Activated B cell treated with CpG ODN at 0.5 μM for 24 hours (primary cell): ENCODE measurements at places on chromosomes 2 and 18. TPM values are rescaled to one million over a fixed set of nuclear protein-coding genes. Genes with fewer than 3 reads are reported as not detected.

Gene CRACDL
- total RNA-seq, result not detected in 2 replicates

Gene MEP1B
- 0.09 TPM in 1 of 2 replicates, not detected in the other for total RNA-seq

Gene ERFE
- total RNA-seq, result not detected in 2 replicates

Gene CROCC2
- not detected in 2 replicates for total RNA-seq

Gene TOGARAM2
- total RNA-seq, result 0.22 TPM in 1 of 2 replicates, not detected in the other

Gene MAPRE3
- total RNA-seq, result 4.6 and 6.3 TPM in 2 replicates

Gene ASXL2
- total RNA-seq, result 38.4 and 41.9 TPM in 2 replicates

Gene MARS2
- 14.6 and 15.4 TPM in 2 replicates for total RNA-seq

Gene RGPD3
- total RNA-seq, result 0.27 and 0.35 TPM in 2 replicates

Gene ZAP70
- 2.8 and 4.8 TPM in 2 replicates for total RNA-seq

Gene RBBP8
- 29.1 and 29.3 TPM in 2 replicates for total RNA-seq

Gene UGT1A6
- not detected in 2 replicates for total RNA-seq

Gene FAM124B
- total RNA-seq, result 0.29 TPM in 1 of 2 replicates, not detected in the other

Gene SLC16A14
- 2.9 and 3.7 TPM in 2 replicates for total RNA-seq

Gene EVA1A
- not detected in 2 replicates for total RNA-seq

Gene C2orf42
- 28.4 and 34.8 TPM in 2 replicates for total RNA-seq

- H3K36me3 ChIP-seq, result no peaks in the 10 kb centered on the region
- H3K27me3 ChIP-seq, result peaks cover 24% of the 10 kb centered on the region
- H3K4me3 ChIP-seq, result no peak overlapping the region
Measured at GRCh38 chr2:216394881-216395280, 17.4 kb upstream of the SMARCAL1 start.

- H3K4me3 ChIP-seq, result no peak overlapping the region
- no peaks in the 10 kb centered on the region for H3K27me3 ChIP-seq
- no peak overlapping the region for H3K27ac ChIP-seq
Measured at GRCh38 chr2:173226899-173227698, 127.6 kb upstream of the CDCA7 start.

DNA sequence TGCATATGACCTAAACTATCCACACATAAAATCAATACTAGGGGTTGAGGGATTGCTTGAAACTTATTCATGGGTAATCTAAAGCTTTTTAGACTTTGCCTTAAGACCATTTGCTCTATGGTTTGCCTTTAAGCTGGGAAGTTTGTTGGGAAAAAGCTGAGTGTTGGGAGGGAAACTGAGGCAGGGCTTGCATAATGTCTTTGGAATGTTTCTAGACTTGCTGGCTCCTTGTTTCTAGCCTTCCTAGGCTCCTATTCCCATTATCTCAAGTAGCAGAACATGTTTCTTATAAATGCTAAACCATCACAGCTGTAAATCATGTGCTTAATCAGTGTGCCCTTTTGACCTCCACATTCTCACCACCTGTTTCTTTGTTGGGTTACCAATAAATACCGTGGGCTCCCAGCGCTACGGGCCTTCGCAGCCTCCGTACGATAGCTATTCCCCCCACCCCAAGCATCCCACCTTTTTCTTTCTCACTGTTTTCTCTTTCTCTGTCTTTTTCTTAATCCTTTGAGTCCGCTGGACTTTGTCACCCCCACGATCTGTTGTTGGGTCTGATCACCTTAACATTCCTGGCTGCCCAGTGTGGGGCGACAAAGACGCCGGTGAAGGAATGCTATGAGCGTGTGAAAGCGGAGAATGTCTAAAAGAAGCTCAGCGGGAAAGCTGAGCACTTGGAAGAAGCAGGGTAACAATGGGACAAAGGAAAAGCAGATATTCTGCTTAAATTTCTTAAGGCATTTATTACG, 49.4 kb upstream of the CWC22 start:
- no peak overlapping the region for H3K4me3 ChIP-seq
- no peaks in the 10 kb centered on the region for H3K36me3 ChIP-seq
- no peaks in the 10 kb centered on the region for H3K4me1 ChIP-seq
- H3K27ac ChIP-seq, result no peak overlapping the region
- DNase-seq, result no peak

DNA sequence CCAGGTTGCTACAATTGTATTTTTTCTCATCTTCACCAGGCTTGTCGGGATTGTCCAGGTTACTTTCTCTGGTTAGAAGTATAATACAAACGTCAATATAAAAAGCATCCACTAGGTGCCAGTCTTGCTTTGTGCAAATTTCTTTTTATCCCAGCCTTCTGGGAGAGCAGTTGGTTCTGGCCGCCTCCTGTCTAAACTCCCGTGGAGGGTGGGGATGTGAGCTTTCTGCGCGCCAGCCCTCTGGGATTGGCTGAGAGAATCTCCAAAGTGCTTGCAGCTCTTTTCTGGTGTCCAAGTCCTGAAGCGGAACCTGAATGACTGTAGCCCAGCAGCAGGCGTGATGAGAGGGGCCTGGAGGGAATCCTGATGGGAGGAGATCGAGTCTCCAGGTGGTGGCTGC, 22.4 kb upstream of the TOGARAM2 start:
- DNase-seq, result no peak
- no peaks in the 10 kb centered on the region for H3K4me1 ChIP-seq
- H3K27ac ChIP-seq, result no peak overlapping the region
- no peak overlapping the region for H3K4me3 ChIP-seq
- no peaks in the 10 kb centered on the region for H3K36me3 ChIP-seq
- peaks cover 5% of the 10 kb centered on the region for H3K27me3 ChIP-seq

DNA sequence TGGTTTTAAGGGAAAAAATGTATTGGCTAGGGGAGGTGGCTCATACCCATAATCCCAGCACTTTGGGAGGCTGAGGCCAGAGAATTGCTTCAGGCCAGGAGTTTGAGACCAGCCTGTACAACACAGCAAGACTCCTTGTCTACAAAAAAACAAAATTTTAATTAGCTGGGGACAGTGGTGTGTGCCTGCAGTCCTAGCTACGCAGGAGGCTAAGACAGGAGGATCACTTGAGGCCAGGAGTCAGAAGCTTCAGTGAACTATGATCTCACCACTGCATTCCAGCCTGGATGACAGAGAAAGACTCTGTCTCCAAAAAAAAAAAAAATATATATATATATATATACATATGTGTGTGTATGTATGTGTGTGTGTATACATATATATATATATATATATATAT, 18.5 kb downstream of the CCDC88A start:
- H3K27me3 ChIP-seq, result no peaks in the 10 kb centered on the region
- peaks cover 5% of the 10 kb centered on the region for H3K36me3 ChIP-seq
- no peak for DNase-seq
- H3K4me1 ChIP-seq, result no peaks in the 10 kb centered on the region
- H3K4me3 ChIP-seq, result no peak overlapping the region

DNA sequence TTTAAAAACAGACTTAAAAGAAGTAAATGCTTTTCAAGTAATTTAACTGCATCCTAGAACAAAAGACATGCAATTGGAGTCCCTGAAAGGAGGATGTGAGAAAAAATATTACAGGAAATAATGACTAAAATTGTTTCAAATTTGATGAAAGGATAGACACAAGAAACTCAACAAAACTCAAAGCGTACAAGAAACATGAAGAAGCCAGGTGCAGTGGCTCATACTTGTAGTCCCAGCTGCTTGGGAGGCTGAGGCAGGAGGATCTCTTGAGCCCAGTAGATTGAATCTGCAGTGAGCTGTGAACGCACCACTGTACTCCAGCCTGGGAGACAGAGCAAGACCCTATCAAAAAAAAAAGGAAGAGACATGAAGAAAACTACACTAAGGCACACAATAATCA, 118.1 kb upstream of the SLC39A10 start:
- no peak overlapping the region for H3K4me3 ChIP-seq
- no peaks in the 10 kb centered on the region for H3K36me3 ChIP-seq
- H3K4me1 ChIP-seq, result peaks cover 60% of the 10 kb centered on the region
- DNase-seq, result no peak
- no peaks in the 10 kb centered on the region for H3K27me3 ChIP-seq

DNA sequence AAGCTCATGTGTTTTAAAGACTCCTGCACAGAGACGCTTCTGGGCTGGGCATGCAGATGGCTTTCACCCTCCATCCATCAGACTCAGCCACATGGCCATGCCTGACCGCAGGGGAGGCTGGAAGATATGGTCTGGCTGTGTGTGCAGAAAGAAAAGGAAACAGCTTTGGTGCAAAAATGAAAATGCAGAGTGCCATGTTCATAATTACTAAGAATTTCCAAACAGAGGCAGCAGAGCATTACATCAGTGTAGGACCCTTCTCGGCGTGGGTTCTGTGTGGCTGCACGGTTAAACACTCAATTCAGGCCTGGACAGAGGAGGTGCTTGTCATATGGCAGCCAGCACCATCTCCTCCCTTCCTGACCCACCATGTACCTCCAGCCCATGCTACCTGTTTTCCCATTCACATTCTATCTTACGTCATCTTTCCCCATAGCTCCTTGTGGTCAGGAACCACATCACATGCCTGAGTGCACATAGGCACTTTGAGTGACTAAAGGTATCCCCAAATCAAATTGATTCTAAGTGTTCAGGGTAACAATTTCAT, 200.3 kb upstream of the ID2 start:
- H3K27ac ChIP-seq, result no peak overlapping the region
- no peak for DNase-seq
- peaks cover 46% of the 10 kb centered on the region for H3K4me1 ChIP-seq
- peaks cover 70% of the 10 kb centered on the region for H3K27me3 ChIP-seq
- peak overlapping the region; percentile 21 for H3K4me3 ChIP-seq
- H3K36me3 ChIP-seq, result no peaks in the 10 kb centered on the region

DNA sequence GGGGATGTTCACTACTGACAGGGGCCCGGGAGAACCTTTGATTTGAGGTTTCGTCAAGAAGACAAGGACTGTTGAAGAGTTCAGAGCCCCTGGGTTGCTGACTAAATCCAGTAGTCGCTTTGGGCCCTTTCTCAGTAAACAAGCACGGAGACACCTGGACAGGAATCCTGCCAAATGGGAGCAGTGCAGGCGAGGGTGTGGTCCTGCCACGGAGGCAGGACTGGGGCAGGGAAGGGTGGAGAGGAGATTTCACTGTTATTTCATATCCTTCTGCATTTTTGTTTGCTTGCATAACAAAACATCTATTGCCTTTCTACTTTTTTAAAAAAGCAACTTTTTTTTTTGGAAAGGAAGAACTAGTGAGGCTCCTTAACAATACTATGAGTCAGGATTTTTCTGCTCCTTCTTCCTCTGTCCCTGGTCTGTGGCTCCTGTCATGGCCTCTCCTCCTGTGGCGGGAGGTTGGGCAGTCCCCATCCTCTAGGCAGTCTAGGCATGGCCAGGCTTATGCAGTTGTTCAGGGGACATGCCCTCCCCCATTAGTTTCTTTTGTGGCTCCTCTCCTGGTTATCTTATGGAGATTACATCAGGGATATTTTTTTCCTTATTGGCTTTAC, 57.7 kb downstream of the ARHGEF4 start:
- H3K27ac ChIP-seq, result no peak overlapping the region
- no peak for DNase-seq
- H3K27me3 ChIP-seq, result peaks cover 16% of the 10 kb centered on the region

GRCh38 chr18:43175257-43175656, 59.8 kb upstream of the RIT2 start:
- no peaks in the 10 kb centered on the region for H3K4me1 ChIP-seq
- H3K4me3 ChIP-seq, result no peak overlapping the region
- H3K27me3 ChIP-seq, result no peaks in the 10 kb centered on the region
- H3K27ac ChIP-seq, result no peak overlapping the region

DNA sequence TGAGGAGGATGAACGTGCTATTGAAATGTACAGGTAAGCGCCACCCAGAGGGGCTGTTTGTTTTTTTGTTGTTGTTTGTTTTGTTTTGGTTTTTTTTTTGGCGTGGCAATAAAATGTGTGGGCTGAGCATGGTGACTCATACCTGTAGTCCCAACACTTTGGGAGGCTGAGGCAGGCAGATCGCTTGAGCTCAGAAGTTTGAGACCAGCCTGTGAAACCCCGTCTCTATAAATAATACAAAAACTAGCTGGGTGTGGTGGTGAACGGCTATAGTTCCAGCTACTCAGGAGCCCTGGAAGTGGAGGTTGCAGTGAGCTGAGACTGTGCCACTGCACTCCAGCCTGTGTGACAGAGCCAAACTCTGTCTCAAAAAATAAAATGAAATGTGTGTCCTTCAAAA, 6.2 kb downstream of the PDCL3 start:
- H3K27me3 ChIP-seq, result no peaks in the 10 kb centered on the region
- no peak overlapping the region for H3K4me3 ChIP-seq
- no peak for DNase-seq
- H3K4me1 ChIP-seq, result peaks cover 6% of the 10 kb centered on the region
- H3K36me3 ChIP-seq, result peaks cover 71% of the 10 kb centered on the region
- H3K27ac ChIP-seq, result no peak overlapping the region

DNA sequence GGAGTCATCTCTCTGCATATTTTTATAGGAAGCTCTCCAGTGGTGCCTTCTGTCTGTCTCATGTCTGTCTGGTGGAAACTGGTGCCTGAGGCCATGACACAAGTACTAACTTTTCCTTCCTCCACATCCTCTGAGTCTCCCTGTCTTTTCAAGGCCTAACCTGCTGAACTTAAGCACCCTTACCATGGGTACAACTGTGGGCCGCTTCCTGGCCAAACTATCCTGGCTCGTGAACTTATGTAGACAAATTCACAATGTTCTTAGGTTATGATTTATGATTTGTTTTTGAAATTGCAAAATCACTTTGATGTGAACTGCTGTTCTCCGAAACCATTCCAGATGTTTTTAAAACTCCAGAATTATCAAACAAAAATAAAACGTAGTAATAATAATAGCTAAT, 804.5 kb upstream of the POU3F3 start:
- no peak overlapping the region for H3K4me3 ChIP-seq
- no peaks in the 10 kb centered on the region for H3K4me1 ChIP-seq
- no peaks in the 10 kb centered on the region for H3K36me3 ChIP-seq

GRCh38 chr2:142300517-142300916, 169.7 kb upstream of the LRP1B start:
- no peak for DNase-seq
- no peaks in the 10 kb centered on the region for H3K4me1 ChIP-seq
- no peaks in the 10 kb centered on the region for H3K36me3 ChIP-seq
- no peak overlapping the region for H3K4me3 ChIP-seq
- H3K27ac ChIP-seq, result no peak overlapping the region

DNA sequence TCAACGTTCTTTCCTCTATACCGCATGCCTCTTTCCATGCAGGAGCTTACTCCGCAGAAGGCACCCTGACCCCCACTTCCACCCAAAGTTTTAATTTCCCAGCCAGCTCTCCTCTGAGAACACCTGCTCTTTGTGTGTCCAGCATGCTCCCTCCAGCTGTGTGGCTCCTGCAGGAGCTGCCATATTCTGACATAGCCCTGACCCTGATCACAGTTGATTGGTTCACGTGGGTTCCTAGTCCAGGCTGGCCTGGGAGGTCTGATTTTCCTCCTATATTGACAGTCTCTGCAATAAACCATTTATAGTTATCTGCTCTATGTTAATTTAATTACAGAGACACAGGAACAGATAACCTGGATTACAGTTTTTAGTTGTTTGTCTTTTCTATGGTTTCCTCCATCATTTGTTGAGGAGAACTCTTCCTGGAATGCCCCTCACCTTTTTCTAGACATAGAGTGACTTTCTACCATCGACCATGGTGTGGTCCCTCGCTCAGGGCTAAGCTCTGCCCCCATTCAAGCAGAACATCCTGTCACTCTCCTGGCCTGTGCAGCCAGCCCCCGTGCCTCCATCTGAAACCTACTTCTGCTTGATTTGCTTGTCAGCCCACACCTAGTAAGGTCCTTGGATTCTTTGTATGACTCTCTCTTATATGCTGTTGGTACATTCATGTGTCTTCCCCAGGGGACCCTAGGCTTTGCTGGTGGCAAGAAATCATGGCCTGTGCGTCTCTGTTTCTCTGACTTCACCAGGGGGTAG, 231.5 kb downstream of the LPIN1 start:
- no peak overlapping the region for H3K27ac ChIP-seq
- H3K36me3 ChIP-seq, result peaks cover 8% of the 10 kb centered on the region
- peaks cover 8% of the 10 kb centered on the region for H3K4me1 ChIP-seq
- DNase-seq, result no peak
- H3K4me3 ChIP-seq, result no peak overlapping the region
